ENCODE measurements at places on chromosomes 13 and 19.

DNA sequence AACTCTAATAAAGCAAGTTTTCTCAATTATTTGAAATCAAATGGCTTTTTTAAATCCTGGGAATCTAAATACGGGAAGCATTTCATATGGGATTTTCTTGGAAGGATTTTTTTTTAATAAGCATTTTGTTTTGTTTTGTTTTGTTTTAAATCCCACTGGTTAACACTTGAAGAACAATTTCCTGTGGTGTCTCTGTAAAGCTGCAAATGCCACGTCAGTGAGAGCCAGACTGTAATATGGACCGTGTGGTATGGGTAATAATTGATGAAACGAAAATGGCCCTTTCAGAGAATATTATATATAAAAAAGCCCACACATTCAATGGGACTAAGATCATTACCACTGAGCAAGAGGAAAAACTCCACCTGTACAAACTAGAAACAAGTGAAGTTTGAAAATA lies 33.9 kb upstream of the MIR17HG start:
- DNase-seq = no peak

GRCh38 chr19:16582486-16583261 lies 10.5 kb upstream of the SLC35E1 start:
- no peak for DNase-seq

DNA sequence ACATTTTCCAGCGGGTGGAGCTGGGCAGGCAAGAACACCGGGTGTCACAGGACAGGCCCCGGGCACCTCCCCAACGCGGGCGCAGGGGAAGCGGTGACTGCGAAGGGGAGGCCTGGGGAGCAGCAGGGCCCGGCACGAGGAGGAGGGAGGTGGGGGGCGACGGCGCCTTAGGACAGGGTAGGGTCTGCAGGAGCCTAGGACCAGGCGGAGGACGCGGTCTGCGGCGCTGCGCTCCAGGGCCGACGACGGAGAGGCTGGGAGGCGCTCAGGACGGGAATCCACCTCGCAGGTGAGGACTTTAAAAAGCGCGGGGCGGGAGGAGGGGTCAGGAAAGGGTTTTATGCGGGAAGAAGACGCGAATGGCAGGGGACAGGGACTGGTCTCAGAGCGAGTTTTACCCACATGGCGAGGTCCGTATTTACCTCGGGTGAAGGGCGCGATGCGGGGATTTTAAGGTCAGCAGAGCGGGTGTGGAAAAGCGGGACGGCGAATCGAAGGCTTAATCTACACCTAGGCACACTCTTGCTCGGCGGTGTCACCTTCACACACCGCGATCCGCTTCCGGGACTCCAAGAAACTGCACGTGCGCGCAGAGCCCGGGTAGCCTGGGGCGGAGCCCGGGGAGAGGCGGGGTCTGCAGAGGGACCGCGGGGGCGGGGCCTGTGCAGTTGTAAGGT lies 13.5 kb downstream of the ERVV-2 start:
- peak; percentile 58 for DNase-seq

DNA sequence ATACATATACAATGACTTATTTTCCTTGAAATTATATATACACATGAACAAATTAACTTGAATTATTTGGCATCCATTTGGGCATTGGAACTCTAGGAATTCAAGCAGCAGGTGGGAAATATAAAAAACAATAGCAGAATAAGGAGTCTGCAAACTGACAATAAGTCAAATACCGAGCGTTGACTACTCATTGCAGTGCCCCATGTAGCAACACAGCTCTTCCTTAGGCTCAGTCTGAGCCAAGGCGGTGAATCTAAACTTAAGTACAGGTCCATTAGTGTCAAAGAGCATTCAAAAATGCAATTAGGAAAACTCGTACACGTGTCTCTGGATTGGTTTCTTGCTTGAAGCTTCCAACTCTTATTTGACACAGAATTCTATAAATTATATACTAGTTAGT lies 462.5 kb upstream of the KLF12 start:
- no peak for DNase-seq

DNA sequence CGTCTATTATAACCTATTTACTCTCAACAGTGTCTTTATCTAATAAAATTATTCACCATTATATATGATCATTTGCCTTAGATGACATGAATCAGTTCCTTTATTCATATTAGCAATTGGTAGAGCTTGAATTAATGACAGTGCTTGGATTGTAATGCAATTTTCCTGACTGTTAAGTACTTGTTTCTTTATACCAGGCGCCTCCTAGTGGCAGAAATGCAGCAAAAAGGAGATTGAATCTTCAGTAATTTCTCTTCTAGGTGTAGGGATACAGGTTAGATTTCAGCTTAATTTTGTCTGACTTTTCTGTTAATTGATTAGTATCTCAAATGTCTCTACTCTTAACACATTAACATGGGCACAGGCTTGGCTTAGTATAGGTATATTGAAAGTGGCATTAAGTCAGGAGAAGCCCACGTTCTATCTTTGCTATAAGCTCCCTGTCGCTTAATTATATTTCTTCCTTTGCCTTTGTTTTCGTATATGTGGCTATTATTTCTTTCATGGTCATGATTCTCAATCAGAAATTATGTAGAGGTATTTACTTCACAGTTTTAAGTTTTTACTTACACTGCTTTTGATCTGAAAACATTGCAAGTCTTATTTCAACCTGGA lies 9.1 kb upstream of the LHFPL6 start:
- no peak for DNase-seq

DNA sequence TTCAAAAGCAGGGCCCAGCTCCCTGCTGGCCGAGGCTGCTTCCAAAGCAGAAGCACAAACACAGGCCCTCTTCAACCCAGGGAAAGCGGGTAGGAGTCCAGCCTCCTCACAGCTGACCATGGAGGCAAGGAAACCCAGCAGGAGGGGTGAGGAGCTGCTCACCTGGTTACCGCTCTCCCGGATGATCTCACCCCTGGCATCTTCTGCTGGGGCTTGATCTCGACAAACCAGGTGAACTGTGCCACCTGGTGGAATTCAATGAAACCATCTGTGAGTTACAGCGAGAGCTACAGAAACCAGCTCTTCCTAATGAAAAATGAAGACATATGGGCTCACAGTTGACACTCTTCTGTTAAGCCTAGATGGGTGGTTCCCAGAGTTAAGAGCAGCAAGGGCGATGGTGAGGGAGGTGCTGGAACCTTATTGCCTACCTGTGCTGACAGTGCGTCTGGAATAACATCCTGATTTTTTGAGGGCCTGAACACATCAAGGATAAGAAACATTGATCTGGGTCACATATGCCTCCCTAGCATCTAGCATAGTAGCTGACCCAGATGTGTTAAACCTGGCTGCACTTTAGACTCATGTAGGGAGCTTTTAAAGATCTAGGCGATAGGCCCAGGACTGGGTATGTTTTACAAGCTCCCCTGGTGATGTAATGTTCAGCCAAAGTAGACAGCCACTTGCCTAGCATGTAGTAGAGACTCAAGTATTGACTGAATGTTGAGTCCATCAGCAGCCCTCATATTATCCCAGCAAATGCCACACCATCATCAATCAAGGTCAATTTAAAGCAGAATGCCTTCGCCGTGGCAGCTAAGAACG lies 6.1 kb downstream of the DHRS12 start:
- no peak for DNase-seq

GRCh38 chr19:17677002-17677401 lies 11.2 kb downstream of the UNC13A start:
- DNase-seq = no peak

DNA sequence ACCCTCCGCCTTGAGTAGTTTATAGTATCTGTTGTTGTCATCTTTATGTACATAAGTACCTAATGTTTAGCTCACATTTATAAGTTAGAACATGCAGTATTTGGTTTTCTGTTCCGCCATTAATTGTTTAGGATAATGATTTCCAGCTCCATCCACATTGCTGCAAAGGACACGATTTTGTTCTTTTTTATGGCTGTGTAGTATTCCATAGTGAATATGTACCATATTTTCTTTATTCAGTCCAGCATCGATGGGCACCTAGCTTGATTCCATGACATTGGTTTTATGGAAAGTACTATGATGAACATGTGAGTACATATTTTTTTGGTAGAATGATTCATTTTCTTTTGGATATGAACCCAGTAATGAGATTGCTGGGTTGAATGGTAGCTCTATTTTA lies 174.4 kb upstream of the SPRY2 start:
- DNase-seq = no peak

- no peak for DNase-seq
Measured at GRCh38 chr19:40716031-40716481, 630 bp downstream of the COQ8B start.

DNA sequence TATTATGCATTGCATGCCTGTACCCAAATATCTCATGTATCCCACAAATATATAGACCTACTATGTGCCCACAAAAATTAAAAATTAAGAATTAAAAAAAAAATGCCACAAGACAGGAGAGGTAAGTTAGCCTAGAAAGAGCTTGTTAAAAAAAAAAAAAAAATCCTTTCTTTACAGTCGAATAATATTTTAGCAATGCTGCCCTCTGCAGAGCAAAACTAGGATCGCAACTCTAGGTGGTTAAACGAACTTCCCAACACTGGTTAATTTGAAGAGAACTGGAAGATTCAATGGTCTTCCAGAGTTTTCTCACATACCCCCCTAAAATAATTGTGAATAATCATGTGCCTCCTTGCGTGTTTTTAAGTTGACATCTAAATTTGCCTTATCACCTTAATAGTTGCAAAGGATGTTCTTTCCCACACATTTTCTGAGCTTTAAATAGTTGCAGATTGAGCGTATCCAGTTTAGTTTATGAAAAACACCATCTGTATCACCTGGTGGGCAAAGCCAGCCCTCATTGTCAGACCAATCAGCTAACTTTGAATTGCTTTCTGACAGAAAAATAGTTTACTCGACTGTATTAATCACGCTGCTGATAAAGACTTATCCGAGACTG lies 47.4 kb upstream of the RCBTB2 start:
- no peak for DNase-seq

DNA sequence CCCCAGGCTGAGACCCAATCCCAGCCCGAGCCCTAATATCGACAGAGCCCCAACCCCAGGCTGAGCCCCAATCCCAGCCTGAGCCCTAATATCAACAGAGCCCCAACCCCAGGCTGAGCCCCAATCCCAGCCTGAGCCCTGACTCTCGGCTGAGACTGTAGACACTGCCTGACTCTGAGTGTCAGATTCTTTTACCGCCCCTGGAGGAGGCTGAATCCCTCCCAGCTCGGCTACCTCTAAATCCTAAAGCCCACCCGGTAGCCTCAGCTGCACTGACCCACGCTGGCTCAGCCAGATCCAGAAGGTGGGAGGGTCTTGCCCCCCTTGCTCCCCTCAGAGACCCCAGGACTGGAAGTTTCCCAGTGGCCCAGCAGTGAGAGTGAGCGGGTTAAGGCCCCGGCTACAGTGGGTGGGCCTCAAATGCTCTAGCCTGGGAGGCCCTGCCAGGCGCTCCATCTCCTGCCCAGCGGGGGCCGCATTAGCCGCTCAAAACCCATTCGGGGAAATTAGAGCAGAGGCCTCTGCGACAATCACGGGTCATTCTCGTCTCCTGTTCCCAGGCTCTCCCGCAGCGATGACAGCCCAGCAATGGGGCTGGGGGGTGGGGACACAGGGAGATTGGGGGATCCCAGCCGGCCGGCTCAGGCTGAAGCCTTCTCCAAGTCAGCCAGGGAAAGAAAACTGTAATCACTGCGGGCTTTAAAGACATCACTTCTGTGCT lies 43.8 kb downstream of the ZNRF4 start:
- peak; percentile 93 for DNase-seq

DNA sequence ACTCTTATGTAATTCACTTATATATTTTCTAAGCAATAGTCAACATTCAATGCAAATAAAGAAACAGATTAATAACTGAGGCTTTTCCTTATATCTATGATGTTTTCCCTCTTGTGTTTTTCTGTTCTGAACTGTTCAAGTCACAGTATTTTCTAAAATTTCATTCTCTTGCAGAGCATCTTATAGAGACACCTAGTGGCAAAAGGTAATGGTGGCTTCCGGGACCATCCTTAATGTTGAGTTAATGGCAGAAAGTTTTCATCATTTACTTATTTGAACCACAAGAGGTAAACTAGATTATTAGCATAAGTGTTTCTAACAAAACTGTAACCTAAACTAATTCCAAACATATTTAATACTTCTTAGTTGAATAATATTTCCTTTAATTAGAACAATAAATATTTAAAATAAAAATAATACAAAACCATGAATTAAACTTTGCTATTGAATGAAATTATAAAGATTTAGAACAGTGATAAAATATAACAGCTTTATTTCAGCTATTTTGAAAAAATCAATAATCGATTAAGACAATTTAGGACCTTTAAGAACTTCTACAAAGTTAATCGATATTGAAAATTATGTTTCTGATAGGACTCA lies 1.7 kb upstream of the SLITRK5 start:
- no peak for DNase-seq

GRCh38 chr13:40120781-40121180 lies 465.3 kb downstream of the COG6 start:
- DNase-seq = no peak

DNA sequence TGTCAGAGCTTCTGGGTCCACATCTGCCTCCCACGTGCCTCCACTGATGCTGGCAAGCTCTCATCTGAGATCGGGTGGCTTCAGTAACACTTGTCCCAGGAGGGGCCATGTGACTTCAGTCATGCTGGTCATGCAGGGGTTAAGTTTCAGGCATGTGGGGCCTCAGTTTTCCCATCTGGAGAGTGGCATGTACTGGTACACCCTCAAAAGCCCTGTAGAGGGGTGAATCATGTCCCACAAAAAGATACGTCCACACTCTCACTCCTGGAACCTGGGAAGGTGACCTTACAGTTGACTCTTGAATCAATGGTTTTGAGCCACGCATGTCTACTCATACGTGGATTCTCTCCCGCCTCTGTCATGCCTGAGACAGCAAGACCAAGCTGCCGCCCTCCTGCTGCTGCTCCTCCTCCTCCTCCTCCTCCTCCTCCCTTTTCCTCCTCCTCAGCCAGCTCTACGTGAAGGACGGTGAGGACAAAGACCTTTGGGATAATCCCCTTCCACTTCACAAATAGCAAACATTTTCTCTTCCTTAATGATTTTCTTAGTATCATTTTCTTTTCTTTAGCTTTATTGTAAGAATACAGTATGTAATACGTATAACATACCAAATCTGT lies 53.7 kb downstream of the COMP start:
- DNase-seq = no peak

- DNase-seq = no peak
Measured at GRCh38 chr13:81987677-81988357, 1646.9 kb upstream of the SPRY2 start.

GRCh38 chr19:46766569-46767317 lies 20.5 kb upstream of the STRN4 start:
- DNase-seq = peak; percentile 70

- DNase-seq = no peak
Measured at GRCh38 chr13:73329355-73329754, 270.6 kb downstream of the KLF5 start.
